ELR (cell line): ENCODE measurements at places on chromosomes 11 and 22.

DNA sequence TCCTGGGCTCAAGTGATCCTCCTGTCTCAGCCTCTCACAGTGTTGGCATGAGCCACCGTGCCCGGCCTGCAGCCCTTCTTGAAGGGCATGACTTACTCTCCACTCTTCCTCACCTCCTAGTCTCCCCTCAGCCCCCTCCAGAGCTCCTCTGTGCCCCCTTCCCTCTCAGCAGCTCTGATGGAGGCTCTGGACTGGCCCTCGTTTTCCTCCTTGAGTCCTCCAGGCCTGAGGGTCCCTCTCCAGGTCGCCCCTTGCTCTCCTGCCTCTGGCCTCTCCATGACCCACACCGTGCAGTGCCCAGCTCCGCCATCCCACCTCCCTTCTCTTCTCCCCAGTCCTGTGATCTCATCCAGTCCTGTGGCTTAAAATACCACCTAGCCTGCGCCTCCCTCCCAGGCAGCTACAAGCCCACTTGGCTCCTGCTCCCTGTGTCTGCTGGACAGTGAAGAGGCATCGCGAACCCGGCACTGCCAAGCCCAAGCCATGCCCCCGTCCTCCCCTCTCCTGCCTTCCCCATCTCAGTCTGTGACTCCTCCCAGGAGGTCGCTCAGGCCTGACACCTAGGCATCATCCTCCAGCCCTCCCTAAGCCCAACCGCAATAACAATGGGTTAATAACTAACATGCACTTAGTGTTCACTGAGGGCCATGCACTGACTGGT is 11.9 kb downstream of the KCNJ4 start:
- DNase-seq, result no peak

DNA sequence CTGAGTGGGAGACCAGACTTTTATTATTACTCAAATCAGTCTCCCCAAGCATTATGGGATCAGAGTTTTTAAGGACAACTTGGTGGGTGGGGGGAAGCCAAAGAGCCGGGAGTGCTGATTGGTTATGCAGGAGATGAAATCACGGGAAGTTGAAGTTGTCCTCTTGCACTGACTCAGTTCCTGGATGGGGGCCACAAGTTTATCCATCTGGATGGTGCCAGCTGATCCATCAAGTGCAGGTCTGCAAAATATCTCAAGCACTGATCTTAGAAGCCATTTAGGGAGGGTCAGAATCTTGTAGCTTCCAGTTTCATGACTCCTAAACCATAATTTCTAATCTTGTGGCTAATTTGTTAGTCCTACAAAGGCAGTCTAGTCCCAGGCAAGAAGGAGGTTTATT is 53.5 kb upstream of the LMO1 start:
- DNase-seq, result no peak

DNA sequence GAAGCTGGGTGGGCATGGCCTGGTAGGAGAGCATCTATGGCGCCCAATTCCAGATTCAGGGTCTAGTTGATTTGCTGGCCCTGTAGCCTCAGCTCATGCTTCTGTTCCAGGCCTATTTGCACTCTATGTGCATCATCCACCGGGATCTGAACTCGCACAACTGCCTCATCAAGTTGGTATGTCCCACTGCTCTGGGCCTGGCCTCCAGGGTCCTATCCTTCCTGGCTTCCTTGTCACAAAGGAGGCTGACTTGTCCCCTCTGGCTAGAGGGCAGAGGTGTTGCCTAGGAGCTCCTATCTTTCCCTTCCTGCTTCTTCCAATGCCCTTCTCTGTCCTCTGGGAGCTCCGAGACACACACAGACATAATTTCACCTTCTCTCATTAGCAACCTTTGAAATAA is 21.3 kb downstream of the PIK3IP1 start:
- DNase-seq, result no peak

GRCh38 chr22:31488988-31489617 is 539 bp downstream of the EIF4ENIF1 start:
- DNase-seq, result peak; percentile 54

DNA sequence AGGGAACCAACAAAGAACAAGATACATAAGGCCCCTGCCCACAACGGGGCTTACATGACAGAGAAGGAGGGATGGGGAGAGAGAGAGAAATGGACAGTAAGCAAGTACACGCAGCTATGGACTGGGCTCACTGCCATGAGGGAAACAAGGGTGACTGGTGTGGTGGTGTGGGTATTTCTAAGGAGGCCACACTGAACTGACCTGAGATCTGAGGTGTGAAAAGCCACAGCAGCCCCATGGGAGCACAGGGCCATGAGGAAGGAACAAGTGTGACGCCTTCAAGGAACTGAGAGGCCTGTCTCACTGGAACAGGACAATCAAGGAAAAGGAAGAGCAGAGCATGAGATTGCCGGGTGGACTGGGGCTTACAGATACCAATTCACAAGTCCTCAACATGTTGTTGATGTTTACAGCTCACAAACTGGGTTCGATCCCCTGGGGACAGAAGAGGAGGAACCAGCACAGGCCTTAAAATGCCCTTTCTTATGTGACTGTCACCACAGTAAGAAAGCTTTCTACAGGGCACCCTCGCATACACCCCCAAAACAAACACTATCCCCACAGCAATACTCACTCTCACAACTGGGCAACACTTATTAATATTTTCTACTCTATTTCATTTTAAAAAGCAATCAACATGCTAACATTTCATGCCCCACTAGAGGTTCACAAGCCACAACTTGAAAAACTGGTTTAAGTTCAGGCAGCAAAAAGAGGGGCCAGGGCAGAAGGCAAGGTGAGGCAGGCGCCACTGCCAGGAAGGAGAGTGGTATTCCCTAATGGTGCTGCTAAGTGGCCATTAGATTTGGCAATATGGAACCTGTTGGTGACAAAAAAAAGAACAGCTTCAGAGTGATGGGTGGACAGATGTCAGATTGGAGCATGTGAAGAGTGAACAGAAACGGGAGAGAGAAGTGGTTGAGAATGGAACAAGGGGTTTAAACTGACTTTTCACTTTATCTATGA is 39.1 kb downstream of the TCIRG1 start:
- DNase-seq, result no peak

DNA sequence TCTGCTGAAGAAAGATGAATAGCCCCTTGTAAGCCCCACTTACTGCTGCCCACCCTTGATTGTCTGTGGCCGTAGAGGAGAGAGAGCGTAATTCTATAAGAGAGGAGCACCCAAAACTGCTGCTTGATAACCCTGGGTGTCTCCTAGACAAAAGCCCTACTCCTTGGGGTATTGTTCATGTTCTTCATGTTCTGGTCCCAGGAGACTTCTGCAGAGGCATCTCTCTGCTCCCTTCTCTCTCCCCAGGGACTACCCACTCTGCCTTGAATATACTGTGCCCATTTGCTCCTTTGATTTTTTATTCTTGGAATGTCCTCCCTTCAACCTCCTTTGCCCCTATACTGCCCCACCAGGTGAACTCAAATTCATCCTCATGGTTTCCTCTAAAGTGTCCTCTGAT is 417.8 kb upstream of the CADM1 start:
- DNase-seq, result no peak

GRCh38 chr11:96329419-96329818 is 13.6 kb downstream of the MAML2 start:
- peak; percentile 18 for DNase-seq

DNA sequence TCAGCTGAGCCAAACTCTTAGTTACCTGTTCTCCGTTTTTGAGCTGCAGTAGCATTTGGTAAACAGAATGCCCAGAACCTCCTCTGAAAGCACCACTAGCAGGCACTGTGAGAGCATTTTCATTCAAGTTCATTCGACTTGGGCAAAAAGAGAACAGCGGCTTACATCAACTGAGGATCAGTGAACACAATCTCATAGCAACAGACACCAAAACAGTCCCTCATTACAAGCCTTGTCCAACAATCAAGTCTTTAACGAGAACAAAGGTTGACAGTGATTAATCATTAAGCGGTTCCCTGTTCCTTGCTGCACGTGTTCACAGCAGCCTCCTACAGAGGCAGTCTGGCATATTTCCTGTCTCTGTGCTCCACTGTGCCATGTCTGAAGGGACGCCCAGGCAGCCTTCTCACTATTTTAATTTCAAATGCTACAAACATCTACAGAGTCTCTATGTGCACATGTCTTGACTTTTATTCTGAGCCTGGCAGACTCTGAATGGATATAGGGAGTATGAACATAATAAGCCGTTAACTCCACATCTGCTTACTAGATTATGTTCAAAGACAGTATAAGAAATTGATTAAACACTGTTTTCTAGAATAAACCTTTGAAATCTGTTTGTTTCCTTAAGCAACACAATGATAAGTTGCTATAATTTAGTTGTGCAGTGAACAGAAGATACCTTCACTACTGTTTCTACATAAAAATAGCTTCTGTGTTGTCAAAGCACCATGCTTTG is 88.3 kb upstream of the MTMR2 start:
- peak; percentile 33 for DNase-seq

GRCh38 chr11:21421711-21422329 is 752.4 kb downstream of the NELL1 start:
- no peak for DNase-seq

GRCh38 chr11:89625171-89625570 is 84.9 kb upstream of the TRIM77 start:
- DNase-seq, result no peak

- no peak for DNase-seq
These were observed 38.8 kb downstream of the FLI1 start for GRCh38 chr11:128732471-128733277.

- DNase-seq, result peak; percentile 64
These were observed 229.2 kb downstream of the ADAMTS15 start for GRCh38 chr11:130677486-130678153.

GRCh38 chr22:25564320-25564978 is at the start of gene GRK3:
Gene GRK3, plus strand, starts transcription at chr22:25564675. Its CDS starts 366 bp downstream, at chr22:25565041.
- DNase-seq, result peak; percentile 66

DNA sequence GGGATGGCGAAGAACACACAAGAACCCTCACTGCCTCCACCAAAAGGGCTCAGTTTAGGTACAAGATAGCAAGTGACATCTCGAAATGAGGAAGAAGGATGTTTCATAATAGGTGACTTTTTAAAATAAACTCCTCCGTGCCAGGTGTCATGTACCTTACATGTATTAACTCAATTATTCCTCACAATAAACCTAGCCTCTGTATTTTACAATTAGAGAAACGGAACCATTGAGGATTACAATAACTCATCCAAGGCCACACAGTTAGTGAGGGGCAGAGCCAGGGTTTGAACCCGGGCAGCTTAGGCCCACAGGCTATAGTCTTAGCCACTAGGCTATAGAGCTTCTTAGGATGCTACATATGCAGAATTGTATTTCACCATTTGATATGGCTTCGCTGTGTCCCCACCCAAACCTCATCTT is 965 bp upstream of the PAMR1 start:
- peak; percentile 80 for DNase-seq

DNA sequence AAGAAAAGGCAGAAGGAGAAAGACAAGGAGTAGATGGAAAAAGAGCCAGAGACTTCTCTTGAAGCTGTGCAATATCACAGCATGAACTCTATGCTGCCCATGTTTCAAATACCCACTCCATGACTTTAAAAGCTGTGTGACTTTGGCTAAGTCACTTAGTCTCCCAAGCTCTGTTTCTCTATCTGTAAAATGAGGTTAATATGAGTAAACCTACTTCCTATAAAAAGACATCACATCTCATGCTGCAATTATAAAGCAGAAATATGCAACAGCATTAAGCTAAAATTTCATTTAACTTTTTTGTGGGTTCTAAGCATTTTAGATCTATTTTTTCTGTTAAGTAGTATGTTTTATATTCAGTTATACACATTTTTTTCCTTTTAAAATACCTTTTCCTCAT is 11.6 kb downstream of the DGCR2 start:
- no peak for DNase-seq

DNA sequence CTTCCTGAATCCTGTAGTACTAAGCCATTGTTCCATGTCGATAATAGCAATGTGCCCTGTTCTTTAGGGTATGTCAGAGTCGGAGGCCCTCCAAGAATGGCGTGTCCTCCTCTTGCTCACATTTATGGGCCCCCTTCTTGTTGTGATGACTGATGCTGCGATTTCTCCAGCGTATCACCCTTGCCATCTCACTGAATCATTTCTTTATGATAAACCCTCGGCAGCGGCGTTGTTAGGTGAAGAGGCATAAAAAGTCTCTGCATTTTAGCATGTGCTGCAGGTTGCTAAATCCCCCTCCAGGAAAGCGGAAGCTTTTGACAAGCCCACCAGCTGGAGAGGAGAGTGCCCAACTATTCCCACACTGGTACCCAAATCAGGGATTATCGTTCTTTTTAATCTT is 1045.3 kb downstream of the BRD1 start:
- DNase-seq, result no peak

DNA sequence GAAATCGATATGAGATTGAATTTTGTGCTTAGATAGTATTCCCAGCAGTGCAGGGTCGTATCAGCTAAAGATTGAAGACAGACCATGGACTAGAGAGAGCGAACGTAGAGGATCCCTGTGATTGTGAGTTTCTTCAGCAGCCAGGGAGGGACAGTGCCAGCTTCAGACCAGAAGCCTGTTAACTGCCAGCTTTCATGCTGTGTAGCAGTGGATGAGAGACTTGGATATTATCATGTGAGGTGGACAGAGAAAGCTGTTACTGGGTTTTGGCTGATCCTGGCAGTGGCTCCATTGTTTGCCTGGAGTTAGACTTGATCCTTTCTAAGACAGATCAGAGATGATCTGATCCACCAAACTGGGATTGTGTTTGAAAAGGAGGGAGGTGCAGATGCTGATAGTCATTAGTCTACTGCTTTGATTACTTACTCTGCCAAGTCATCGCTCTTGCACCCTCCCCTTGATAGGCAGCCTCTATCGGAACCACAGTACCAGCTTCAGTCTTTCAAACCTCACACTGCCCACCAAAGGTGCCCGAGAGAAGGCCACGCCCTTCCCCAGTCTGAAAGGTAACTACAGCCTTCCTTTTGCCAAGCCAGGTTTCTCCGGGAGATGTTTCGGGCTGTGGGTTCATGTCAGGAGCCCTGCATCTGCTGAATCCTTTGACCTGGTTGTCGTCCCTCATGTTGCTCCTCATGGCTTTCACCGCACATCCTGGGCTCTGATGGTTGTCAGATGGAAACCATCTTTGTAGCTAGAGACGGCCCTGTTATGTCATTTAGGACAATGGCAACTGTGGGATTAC is 16.2 kb downstream of the MADD start:
- DNase-seq, result no peak

DNA sequence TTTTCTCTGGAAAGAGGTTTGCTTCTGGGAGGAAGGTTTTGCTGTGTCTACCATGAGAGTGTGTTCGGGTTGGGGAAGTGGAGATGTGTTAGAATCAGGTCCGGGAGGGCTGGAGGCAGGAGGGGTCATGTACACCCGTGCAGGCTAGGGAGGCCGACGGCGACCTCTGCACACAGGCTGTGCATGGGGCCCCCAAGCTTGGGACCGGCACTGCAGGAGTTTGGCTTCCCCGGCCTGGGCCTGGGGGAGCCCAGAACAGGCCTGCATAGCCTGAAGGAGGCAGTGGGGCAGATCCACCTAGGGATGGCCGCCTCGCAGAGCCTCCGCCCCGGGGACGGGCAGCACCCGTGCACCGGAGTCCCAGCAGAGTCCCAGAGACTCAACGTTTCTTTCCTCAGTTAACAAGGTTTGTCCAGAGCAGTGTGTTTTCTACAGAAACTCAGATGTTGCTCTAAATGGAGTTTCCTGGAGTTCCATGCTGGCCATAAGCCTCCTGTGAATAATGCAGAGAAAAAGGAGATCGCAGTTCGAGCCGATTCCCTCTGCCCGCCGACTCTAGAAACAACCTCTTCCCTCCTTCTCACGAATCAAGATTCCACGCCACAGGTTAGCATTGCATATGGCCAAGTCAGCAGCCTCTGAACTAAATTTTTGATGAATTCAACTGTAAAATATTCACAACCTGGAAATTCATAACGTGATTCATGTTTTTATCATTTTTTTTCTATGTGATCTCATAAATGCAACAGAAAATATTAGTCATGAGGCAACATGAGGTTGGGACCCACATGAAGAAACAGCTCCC is 427.3 kb downstream of the BRD1 start:
- no peak for DNase-seq

- DNase-seq, result no peak
These were observed 108.4 kb downstream of the FAT3 start for GRCh38 chr11:92332986-92333385.
